ENCODE measurements at places on chromosomes 1 and 21.

DNA sequence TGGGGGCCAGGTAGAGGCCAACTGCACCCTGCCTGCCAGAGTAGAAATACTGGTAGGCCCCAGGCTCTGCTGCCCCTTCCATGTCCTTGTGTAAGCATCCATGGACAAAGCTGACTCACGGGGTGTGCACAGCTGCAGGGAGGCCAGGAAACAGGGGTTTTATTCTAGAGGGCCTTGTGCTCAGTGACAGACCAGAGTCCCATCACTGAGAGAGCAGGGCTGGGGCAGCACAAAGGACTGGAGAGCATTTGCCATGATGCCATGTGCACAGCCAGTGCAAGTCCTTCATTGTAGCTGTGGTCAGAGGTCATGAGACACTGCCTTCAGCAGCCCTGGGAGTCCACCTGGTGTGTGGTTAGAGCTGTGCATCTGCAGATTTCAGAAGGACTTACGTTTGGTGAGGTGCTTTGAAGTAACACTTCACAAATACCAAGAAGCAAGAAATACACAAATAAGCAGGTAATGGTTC, 8.1 kb downstream of the ARF1 start:
- DNase-seq, result no peak

GRCh38 chr1:125080077-125080476, 3895.3 kb downstream of the SRGAP2C start:
- no peak for DNase-seq

DNA sequence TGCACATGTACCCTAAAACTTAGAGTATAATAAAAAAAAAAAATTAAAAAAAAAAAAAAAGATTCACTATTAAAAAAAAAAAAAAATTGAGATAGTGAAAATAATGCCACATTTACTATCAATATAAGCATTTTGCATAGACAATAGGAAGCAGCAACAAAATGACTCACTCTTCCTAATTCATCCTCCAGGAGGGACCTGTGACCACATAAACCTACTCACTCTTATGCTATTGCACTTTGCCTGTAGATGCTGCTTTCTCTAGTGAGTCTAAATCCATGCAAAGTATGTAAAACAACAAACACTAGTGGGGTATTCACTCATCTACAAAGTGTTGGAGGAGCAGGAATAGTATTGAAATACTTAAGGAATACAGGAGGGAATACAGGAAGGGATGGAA, 2.9 kb downstream of the OR10J5 start:
- DNase-seq, result no peak

DNA sequence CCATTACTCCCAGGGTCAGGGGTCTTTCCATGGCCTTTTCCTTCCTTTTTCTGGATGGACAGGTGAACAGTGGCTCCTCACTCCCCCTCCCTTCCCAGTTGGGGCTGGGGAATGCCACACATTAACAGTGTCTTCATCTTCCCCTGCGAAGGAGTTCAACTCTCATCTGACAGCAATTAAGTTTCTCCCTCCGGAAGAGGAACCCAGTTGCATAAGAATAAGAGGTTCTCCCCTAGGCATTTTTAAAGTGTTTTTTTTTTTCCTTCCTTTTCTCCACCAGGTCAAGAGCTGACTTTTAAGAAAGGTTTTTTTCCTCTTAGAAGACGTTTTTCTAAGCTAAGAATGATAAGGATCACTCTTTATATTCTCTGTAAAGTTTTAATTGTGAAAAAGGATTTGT, 42.3 kb upstream of the FASLG start:
- no peak for DNase-seq

DNA sequence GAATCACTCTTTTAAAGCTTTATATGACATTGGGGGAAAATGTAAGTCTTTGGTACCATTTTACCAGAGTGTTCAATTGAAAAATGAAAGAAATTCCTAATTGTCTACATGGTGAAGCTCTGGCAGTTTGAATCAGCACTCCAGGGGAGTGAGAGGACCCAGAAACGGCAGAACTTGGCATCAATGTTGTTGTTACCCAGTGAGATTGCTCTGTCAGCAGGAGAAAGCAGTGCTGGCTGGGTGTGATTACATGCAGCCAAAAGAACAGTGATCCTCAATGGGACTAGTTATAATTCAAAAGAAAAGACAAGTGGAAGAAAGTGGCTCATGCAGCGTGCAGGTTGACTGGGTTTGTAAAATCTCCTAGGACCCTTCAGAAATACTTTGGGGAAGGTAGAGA, 206.4 kb downstream of the PTPRC start:
- DNase-seq, result no peak

- DNase-seq, result no peak
Observed at GRCh38 chr1:202126426-202126825, 3.7 kb downstream of the GPR37L1 start.

GRCh38 chr1:25821630-25822091, 1.9 kb downstream of the MTFR1L start:
- no peak for DNase-seq

GRCh38 chr1:2465371-2466269, 10.5 kb upstream of the PLCH2 start:
- DNase-seq, result no peak

GRCh38 chr1:232669981-232670747, 40.2 kb upstream of the SIPA1L2 start:
- no peak for DNase-seq
